ENCODE measurements at places on chromosomes 7 and 10.

DNA sequence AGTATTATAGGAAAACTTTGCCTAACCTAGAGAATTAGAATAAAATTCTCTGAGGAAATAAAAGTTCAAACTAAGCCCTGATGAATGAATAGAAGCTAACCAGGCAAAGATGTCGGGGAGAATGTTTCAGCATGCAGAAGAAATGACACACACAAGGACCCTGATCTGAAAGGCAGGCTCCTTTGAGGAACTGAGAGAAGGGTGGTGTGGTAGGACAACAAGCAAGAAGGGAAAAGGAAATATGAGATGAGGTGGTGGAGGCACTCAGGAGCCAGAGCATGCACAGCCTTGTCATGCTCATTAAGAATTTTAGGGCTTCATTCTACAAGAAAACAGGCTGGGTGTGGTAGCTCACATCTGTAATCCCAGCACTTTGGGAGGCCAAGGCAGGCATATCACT is 90.6 kb downstream of the ARHGAP12 start:
- no peak for DNase-seq

DNA sequence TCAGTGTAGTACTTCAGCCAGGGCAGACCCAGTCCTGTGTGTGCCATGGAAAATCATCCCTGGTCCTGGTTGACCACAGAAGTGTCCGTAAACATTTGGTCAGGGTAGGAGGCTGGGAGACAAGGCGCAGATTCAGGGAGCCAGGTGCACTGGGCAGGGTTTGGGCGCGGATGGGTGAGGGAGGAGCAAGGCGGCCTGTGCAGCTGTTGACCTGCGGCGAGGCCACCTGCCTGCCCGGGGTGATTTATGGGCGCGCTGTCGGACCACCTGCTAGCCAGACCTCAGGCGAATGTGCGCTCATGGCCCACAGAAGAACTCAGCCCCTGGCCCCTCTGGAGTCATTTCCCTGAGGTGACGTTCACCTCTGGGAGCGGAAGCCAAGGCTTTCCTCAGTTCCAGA is 6.6 kb downstream of the SFRP5 start:
- no peak for DNase-seq

GRCh38 chr7:42982604-42983115 is 50.5 kb downstream of the MRPL32 start:
- no peak for DNase-seq

GRCh38 chr10:59337201-59337652 is 25.1 kb downstream of the FAM13C start:
- peak; percentile 73 for DNase-seq

GRCh38 chr10:121702351-121703320 is 104.4 kb upstream of the FGFR2 start:
- DNase-seq = no peak

DNA sequence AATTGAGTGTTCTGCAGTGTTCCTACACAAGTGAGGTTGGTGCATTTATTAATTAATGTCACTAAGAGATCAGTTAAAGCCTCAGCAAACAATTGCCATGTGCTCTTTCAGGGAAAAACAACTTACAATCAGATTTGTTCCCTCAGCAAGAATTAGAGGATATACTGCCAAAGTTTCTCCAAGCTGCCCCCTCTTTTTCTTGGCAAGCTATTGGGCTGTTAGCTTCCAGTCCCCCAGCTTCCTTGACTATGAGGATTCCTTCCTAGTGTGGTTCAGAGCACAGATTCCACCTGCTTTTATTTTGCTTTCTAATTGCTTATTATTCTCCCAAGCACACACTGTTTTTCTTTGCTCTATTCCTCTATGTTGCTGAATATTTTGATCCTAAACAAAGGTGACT is 112.7 kb downstream of the RBM20 start:
- DNase-seq = no peak

- DNase-seq = no peak
These were observed 193.3 kb downstream of the GRM8 start for GRCh38 chr7:127059475-127059874.

- DNase-seq = no peak
These were observed 23.5 kb upstream of the BPGM start for GRCh38 chr7:134623193-134623592.

DNA sequence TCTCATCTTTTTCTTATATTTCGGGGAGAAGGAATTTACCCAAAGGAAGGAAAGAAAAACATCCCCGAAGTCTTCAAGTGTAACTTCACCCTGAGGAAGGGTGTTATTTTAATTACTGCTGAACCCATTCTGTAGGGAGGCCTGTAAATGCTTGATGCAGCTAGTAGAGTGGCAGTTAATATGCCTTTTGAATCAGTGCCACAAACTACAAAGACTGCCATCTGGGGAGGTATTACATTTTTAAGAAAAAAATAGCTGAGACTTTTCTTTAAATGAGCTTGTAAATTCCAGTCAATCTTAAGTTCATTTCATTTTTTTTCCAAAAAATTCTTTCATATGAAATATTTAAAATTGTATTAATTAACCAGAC is 233.1 kb upstream of the FERD3L start:
- no peak for DNase-seq

DNA sequence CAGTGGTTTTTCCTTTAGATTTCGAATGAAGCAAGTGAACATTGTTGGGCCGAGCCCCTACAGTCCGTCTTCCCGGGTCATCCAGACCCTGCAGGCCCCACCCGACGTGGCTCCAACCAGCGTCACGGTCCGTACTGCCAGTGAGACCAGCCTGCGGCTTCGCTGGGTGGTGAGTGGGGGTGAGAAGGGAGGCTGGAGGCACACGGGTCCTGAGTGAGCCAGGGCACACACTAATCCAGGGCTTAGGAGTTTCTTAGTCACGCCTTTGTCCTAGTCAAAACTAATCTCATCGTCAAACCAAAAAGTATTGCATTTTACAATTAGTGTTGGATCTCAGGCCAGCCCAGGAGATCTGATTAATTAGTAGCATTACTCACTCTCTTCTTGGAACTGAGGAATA is 568.8 kb upstream of the FOXK1 start:
- peak; percentile 9 for DNase-seq

Data from tibial artery (tissue), 4 donors.